ENCODE measurements at places on chromosomes 7 and 10.

DNA sequence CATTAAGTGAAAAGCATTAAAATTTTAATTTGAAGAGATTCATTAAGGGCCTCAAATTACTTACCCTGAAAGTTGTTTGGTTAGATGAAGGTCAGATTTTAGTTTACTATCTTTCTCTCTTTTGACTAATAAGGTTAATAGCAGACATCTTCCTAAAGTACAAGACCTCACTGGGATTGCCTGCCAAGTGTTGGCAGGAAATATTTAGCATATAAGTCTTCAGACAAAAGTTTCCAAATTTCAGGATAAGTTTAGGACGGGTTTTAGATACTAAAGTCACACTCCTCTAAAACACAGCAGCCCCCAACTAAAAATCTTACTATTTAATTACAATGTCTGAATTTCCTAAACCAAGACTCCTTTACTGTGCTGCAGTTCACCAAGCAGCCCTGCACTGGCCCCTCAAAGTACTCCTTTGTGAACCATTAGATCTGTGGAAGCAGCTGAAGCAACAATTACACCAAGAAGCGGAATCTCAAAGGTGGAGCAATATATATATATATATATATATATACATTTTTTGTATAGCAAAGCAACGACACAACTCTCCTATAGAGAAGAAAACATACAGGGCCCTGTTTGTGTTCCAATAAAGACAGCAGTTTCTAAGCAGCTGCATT is 91.2 kb upstream of the KCNIP2 start:
- no peak for DNase-seq

GRCh38 chr10:1050145-1050544 is 1.2 kb upstream of the IDI1 start:
- DNase-seq, result no peak

- DNase-seq, result no peak
These were observed 4.3 kb downstream of the SFXN3 start for GRCh38 chr10:101035314-101035713.

- no peak for DNase-seq
These were observed 115.6 kb upstream of the MKLN1 start for GRCh38 chr7:131212114-131212513.

GRCh38 chr10:125605167-125605566 is 77.8 kb downstream of the TEX36 start:
- no peak for DNase-seq

DNA sequence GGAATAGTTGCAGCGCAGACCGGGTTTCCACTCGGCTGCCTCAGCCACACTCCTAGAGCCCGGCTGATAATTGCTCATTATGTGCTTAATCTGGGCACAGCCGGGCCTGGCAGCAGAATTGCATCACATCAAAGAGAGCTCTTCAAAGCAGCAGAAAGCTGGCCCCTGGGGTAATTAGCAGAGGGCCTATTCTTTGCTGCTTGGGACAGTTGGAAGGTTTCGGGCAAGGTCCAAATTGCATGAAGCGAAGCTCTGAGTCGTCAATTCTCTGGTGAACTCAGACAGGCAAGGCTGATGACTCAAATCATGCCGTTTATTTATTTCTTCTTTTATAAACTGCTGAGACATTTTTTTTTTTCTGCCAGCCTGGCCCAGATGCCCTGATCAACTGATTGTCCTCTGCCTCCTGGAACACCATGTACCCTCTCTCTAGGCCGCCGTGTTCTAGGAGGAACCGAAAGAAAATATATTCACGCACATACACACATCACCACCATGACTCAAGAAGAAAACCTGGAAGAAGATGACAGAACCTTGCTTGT is 242.2 kb downstream of the RAB11FIP2 start:
- peak; percentile 61 for DNase-seq

DNA sequence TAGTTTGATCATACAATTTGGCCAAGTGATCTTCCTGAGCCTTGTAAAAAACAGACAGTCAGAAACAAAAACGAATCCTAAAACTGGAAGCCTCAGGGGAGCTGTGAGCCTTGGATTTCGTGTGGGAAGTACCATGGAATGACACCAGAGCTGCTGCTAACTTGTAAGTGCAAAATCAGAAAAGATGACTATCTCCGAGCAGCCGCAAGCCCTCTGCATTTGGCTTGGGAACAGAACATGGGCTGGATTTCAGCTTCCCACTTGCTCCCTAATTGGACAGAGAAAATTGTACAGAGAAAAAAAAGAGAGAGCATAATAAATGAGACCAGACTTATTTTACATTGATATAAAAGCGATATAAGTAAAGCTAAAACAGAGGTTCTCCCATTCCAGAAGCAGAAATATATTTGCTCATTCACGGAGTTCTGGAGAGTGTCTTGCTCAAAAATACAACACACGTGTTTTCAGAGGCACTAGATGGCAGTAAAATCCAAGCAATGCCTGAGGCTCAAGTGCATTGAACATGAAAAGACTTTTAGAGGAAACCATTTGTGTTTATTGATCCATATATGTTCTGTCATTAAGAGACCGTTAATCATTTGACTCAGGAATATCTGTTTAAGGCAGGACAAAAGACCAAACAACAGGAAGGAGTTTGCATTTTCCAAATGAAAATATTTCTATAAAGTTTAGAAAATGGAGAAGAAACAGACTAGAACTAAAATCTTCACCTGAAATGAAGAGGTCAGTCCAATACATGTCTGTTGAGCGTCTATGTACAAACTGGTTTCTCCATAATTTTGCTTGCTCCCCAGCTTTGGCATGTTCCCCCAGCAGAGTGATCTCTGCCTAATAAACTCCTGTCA is 78.3 kb upstream of the SLC26A5 start:
- peak; percentile 12 for DNase-seq

DNA sequence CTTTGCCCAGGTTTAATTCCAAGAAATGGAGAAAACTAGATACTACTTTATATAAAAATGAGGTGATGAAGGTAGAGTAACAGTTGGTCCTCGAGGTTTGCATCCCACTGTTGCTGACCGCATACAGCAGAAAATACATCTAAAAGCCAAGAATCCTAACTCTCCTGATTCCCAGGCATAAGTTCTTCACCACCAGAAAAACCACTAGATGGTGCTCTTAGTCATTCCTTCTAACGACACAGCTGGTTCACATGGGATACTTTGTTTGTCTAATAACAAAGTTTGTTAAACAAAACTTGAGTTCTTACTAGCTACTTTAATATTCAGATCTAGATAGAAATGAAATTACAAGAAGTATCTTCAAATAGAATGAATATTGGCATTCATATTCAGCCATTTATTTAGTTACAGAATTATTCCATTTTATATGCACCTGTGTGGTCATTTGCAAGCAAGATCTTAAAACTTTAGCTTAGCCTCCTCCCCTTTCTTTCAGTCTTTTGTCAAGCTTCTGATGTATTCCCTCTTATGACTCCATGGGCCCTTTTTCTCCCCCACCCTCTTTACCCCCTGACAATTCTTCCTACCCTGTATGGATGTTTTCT is 54.1 kb upstream of the CYP26C1 start:
- peak; percentile 4 for DNase-seq

DNA sequence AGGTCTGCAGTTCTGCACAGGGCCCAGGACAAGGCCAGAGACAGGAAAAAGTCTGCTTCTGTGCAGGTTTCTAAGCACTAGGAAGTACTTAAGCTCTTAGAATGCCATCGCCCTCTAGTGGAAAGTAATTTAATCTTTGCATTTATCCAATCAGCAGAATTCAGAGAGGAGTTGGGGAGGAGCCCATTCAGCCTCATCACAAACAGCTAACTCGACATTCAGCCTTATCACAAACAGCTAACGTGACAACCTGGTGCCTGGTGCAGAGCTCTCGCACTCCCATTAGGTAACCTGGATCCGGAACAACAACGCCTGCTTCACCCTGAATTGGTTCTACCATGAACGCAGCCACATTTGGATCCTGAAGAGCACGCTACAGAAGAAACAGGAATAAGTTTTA is 15.2 kb downstream of the OAT start:
- peak; percentile 55 for DNase-seq

- peak; percentile 44 for DNase-seq
These were observed 238.5 kb downstream of the ZMYND11 start for GRCh38 chr10:373526-374309.

GRCh38 chr7:28199021-28199510 is 18.5 kb upstream of the JAZF1 start:
- DNase-seq, result no peak
